Stimulated activated CD4-positive, alpha-beta T cell treated with anti-CD3 and anti-CD28 coated beads, TNF-alpha, amount 100 ng/mL, for 24 hours (primary cell): ENCODE measurements at places on chromosomes 12 and 14.

- no peak for DNase-seq
Observed at GRCh38 chr12:75951399-75952278, 79.9 kb downstream of the PHLDA1 start.

GRCh38 chr12:31510034-31510433 is 80.9 kb downstream of the DENND5B start:
- DNase-seq: no peak

- no peak for DNase-seq
Observed at GRCh38 chr12:75720812-75721641, 209.6 kb upstream of the KRR1 start.

DNA sequence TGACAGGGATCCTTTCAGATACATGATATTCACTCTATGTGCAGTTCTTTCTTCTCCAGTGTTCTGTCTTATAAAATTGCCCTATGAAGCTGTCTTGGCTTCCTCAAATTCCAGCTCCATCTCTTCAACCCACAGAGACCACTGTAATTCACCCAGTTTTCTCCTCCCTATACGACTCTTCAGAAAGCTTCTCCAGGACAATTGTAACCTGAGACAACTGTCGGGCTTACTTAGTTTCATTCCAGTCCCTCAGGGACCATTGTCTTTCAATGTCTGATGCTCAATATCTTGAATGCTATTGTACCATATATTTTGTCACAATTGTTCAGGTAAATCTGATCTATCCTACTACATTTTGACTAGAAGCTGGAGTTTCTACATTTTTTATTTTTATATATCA is 345.3 kb downstream of the RPL10L start:
- no peak for DNase-seq

DNA sequence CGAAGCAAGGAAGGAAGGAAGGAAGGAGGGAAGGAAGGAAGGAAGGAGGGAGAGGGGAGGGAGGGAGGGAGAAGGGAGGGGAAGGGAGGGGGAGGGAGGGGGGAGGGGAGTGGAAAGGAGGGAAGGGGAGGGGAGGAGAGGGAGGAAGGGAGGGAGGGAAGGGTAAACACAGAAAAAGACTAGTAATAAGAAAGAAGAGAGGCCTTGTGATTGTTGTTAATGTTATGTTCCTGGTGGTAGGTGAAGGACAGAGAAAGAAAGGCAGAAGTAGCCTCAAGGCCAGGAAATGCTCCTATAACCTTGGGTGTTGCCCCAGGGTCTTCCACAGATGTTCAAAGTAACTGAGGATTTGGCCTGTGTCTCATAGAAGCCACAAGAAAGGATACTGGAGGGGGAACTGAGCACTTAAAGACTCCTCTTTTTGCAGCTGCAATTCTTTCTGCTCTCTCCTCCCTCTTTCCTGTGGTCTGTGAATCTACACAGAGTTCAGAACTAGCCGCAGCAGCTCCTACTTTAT is 164.2 kb downstream of the PRKD1 start:
- DNase-seq: no peak

DNA sequence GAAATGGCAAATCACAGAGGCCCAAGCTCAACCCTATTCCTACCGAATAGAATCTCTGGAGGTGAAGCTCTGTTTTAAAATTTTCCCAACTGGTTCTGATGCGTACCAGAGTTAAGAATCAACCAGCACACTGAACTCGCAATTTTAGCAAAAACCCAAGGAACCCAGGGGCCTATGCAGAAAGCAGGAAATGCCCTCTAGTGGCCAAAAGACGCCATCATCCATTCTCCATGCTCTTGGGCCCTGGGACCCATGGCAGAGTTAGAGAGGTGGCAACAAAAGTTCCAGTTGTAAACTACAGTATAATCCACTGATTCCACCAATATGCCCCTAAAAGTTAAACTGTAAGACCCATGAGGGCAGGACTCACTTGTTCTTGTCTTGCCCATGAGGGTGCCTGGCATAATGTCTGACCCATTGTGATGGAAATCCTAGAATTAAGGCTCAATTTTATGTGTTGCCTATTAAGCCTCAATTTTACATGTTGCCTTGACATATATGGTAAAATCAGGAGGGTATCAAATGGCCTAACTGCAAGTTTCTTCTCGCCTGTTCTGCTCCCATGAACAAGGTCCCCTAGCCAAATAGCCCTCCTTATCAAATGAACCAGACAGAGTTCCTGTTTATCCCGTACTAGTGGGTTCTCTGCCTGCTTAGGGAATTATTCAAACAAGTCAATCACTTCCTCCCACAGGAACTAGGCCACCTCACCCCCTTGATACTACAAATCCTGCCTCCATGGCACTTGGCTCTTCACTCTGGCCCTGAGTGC is 137.5 kb upstream of the CPM start:
- peak; percentile 33 for DNase-seq

DNA sequence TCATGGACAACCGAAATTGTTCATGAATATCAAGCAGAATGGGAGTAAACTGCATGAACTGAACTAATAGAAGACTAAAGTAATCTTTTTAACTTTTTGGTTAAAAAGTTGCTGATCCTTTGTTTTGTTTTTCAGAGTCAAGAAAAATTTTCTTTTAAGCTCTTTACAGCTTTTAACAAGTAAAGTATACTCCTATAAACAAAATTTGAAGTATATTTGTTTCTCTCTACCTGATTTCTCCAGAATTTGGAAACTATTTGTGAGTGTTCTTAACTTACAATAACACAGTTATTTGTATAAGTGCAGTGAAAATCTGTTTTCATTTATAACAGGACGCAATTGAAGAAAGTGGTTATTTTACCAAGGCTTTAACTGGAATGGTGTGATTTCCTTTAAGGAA is 12.2 kb upstream of the LRRK2 start:
- no peak for DNase-seq

DNA sequence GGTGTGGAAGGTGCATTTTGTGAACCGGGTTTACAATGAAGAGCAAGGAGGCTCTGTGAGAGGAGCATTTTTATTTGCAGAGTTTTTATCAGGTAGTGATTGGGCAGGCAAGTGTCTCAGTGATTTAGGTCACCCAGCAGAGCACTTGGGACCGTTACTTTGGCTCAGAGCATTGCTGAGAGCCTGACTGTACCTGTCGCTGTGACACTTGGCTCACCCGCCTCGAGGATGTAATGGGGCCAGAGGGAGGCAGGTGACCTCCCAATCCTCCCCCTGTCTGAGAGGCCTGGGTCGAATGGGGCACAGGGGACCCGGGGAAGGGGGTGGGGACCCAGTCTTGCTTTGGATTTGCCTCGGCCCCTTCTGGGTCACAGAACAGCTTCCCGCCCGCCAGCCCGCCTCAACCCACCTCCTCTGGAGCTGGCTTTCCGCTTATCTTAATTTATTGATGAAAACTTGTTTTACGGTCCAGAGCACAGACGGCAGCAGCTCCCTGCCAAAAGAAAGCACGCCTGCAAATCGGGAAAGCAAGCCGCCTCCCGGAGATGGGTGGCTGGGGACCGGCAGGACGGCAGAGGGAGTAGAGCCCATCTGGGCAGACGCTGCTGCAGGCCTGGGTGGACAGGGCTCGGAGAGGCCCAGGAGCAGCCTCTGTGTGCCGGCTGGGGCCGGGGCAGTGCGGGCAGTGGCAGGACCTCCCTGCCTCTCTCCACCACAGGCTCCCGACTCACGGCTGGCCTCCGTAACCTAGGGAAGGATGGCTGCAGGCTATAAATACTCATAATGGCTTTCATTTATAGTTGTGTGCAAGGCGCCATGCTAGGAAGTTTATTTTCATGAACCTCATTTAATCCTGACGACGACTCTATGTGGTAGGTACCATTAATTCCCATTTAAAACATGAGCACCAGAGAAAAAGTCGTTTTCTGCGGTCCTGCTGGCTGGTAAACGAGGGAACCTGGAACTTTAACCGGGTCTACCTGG is 187.1 kb downstream of the TSPAN9 start:
- no peak for DNase-seq

DNA sequence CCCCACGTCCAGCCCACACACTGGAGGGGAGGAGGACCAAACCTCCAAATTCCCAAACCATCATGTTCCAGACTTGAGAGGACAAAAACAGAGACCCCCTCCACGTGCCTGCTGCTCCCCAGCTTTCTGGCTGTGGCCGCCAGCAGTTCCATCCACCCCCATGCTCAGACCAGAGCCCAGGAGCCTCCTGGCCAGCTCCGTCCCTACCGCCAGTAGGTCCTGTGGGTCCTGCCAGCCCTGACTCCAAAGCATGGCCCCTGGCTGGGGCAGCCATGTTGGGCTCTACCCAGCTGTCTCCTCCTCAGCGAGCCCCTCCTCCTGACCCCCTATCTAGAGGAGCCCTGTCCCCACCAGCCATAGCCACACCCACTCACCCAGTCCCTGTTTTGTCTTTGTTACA is 227.3 kb upstream of the RTL1 start:
- no peak for DNase-seq

DNA sequence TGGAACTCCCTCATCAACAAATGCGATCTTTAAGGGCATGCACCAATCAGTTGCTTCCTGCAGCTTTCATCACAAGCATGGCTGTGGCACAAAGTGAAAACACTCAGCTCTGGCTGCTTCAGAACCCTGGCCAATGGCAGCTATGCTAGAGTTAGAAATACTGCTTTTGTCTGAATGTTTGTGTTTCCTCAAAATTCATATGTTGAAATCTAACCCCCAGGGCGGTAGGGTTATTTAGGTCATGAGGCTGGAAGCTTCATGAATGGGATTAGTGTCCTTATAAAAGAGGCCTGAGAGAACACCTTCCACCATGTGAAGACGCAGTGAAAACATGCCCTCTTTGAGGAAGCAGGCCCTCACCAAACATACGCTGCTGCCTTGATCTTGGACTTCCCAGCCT is 453.9 kb downstream of the SNAPC1 start:
- DNase-seq: no peak

GRCh38 chr12:71626768-71627167 is 36.9 kb downstream of the ZFC3H1 start:
- DNase-seq: no peak

DNA sequence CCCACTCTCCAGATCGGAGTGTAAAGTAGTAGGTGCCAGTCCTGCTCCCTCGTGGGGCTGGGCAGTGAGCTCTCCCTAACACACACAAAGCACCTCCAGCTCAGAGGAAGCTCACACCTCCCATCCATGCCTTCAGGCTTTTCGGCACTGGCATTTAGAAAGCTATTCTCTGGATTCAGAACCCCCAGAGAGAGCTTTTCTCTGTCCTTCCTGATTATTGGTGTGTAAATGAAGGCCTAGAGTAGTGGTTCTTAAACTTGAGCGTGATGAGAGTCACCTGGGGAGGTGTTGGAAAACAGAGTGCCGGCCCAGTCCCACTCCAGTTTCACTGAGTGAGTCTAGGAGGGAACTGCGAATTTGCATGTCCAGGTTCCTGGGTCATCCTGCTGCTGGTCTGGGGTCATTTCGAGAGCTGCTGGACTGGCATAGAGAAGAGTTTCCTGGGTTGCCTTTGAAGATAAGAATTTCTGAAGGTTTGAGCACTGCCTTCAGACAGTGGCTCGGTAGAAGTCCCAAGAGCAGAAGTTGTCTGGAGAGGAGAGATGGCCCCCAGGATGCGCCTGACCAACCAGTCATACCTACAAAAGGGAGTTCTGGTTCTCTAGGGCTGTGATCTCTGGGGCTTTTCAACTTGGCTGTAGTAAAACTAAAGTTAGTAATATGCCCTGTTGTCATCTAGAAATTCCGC is 15.1 kb downstream of the CD9 start:
- DNase-seq: no peak

DNA sequence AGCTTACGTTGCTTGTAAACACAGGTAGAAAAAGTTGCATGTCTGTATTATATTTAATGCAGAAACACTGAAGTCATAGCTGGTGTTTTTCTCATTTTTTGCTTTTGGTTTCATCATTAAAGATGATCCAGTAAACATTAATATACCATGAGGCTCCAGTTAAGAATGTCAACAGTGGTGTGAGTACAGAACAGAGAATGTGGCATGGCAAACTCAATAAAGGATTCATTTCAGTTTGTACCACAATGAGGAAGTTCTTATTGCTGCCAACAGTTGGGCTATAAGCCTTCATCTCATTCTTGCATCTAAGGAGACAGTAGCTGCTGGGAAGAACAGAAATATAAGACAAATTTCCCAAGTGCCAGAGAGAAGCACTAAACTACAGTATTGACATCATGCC is 72.1 kb upstream of the ST8SIA1 start:
- no peak for DNase-seq

DNA sequence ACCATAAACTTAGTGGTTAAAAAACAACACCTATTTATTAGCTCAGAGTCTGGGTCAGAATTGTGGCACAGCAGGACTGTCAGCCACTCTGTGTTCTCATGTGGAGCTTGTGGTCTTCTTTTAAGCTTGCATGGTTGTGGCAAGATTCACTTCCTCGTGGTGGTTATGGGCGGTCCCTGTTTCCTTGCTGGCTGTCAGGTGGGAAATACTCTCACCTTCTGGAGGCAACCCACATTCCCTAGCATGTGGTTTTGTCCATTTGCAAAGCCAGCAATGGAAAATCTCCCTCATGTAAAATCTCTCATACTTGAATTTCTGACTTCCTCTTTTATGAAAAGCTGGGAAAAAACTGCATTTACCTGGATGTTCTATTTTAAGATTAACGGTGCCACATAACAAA is 229.8 kb downstream of the ALX1 start:
- no peak for DNase-seq

DNA sequence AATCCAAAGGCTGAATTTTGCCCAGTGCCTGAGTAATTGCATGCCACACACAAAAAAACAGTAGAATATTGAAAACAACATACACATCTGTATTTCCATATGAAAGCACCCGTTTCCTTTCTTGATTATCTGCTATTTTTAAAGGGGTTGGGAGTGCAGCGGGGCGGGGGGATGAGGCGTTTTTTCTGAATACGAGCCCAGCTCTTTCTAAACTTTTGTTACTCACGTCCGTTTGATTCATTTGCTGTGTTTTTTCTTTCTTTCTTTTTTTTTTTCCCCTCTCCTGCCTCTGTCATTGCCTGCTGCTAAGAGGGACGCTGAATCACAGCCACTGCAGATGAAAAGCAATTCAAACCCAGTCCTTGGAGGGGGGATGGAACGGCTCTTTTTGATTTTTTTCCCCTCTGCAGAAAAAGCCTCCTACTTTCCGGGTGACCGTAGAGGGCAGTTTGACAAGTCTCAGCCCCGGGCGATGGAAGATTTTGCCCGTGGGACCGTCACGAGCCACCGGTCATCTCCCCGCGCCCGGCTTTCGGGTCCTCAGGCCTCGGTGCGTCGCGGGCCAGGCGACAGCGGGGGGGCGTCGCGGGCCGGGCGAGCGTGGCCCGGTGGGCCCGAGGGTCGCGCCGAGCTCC is 572 bp upstream of the RASSF8 start:
- DNase-seq: no peak

- no peak for DNase-seq
Observed at GRCh38 chr14:67265131-67265530, 23.9 kb downstream of the PALS1 start.

- DNase-seq: no peak
Observed at GRCh38 chr14:25666877-25667276, 616.9 kb upstream of the STXBP6 start.

GRCh38 chr14:95307402-95308041 is 12.2 kb downstream of the CLMN start:
- DNase-seq: no peak

GRCh38 chr12:131448254-131448795 is 262.6 kb upstream of the SFSWAP start:
- no peak for DNase-seq

DNA sequence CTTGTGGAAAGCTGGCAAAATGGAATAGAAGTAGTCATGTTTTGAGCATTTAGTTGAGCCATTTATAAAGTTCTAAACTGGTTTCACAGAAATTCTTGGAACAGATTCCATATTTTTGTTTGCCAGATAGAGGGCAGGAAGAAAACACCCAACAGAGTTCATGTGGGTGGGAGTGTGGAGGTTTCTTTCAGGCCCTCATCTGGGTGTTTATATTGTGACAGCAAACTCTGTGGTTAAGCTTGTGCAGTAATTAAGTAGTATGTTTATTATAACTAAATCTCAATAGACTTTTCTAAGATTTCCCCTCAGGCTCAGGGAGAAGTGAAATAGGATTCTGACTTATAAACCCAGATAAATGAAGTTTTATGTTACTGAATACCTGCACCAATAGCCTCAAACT is 57.4 kb downstream of the SPPL3 start:
- no peak for DNase-seq
